ENCODE measurements at places on chromosomes 4 and X.

DNA sequence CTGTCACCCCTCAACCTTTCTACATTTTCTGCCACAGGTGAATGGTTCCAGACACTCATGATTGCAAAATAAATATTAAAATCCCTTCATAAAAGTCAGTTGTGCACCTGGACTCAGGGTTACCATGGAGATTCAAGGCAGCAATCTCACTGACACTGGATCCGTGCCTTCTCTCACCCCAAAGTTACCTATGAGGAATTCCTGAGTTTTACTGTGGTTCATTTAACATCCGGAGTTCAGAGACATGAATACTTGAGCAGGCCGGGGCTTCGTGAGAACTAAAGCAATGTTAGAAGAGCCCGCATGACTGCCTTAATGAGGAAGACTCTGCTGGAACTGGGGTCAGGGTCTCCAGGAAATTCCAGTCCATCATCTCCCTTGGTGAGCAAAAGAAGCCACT lies 12.5 kb upstream of the CLNK start:
- DNase-seq: no peak

DNA sequence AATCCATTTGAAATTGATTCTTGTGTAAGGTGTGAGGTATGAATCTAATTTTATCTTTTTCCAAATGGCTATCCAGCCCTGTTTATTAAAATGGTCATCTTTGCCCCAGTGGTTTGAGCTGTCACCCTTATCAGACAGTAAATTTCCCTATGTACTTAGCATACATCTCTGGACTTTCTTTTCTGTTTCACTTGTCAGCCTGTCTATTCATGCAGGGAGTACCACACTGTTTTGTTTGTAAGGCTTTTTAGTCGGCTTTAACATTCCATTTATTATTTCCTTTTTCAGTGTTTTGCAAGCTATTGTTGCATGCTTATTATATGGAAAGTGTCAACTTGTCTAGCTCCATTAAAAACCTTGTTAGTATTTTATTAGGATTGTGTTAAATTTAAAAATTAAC lies 155.8 kb downstream of the STAG2 start:
- no peak for DNase-seq

DNA sequence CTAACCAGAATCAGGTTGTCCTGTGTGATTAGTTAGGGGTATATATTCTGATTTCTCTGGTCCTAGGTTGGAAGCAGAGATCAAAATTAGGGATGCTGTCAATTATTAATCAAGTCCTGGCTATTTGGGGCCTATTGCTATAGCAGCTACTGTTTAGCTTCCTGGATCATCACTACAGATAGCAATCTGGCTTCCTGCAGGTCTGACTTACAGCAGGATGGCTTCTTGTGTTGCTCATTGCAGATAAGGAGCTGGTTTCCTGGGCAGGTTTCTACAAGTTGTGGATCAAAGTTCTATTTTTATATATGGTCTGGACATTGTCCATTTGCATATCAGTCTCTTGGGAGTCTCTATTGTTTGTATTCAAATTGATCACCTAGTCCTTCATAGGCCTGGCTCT lies 57.7 kb upstream of the C4orf54 start:
- DNase-seq: no peak

- no peak for DNase-seq
Observed at GRCh38 chrX:68980906-68981616, 152.2 kb downstream of the EFNB1 start.

DNA sequence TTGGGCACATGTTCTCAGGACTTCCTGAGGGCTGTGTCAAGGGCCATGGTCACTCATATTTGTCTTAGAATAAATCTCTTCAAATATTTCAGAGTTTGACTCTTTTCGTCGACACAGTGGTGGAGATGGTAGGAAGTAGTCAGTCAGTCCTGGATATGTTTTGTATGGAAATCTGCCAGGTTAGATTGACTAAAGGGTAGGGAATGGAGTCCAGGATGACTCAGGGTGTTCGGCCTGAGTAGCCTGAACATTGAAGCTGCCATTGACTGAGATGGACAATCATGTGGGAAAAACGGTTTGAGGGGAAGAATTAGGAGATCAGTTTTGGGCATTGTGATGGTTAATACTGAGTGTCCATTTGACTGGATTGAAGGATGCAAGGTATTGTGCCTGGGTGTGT lies 177.1 kb upstream of the CENPE start:
- DNase-seq: no peak

- no peak for DNase-seq
Observed at GRCh38 chr4:89625599-89626293, 211.2 kb downstream of the SNCA start.
